SJSA1 (cell line): ENCODE measurements at places on chromosomes 16 and 17.

- no peak for DNase-seq
Measured at GRCh38 chr16:50848755-50849514, 107.0 kb downstream of the CYLD start.

DNA sequence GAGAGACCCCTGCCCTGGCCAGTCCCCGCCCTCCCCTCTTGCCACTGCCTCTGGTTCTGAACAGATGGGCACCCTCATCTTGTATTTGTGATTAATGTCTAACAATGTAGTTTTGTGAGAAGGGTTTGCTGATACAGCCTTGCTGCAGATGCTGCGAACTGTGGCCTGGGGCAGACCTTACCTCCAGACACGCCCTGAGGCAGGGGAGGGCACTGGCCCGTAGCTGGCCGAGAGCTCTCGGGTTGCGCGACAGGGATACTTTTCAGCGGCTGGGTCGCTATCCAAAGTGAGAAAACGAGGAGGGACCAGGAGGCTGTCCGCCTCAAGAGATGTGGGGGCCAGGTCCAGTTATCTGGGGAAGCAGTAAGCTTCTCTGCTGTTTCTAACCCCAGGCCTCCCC lies 21.9 kb downstream of the STH start:
- DNase-seq = no peak

DNA sequence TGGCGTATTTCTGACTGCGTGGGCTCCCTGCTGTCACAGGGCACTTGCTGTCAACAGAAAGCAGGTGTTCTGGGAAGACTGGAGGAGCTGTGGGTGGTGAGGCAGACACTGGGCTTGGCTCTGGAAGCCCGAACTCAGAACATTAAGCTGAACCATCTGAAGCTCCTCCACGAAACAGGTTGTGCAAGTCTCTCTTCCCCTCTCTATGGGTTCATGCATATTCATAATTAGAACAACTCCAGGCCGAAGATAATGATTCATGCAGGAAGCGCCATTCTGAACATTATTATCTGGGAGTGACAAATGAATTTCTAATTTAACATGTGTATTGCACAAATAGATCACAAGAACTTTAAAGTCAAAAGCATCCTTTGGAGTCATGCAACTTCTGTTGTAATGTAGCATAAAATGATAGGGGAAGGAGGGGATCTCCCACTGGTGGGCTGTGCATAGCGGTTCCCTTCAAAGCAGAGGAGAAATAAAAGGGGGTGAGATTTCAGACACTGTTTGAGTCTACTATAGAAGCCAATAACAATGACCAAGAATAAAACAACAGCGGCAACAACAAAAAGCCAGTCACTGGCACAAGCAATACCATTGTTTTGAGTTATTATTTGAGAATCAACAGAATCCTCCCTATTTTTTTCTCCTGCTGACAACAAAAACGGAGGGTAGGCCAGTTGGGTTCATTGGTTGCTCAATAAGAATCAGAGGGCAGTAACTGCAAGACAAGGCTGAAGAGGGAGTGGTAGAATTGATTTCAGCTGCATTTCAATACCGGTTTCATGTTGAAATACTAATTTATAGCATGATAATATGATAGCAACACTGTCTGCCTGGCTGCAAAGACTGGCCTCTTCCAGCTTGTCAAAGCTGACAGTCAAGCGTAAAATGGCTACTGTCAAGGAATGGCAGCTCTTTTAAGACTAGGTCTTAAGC lies 407.3 kb downstream of the XYLT1 start:
- DNase-seq = no peak

DNA sequence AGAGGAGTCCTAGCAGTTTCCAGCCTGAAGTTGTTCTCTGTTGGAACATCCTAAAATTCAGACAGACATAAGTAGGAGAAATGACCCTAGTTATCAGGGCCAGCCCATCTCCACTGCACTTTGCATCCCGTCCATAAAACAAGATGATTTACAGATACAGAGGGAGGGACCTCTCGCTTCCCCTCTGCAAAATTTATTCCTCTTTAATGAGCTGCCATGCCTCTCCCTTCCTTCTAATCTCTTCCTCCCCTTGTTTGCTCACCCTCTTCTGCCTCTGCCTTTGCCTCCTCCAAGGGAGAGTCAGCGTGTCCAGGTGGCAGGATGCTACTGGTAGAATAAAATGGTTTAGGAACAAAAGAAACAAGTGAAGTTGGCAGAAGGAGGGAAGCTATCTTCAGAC lies 351.3 kb downstream of the SOX9 start:
- DNase-seq = no peak

DNA sequence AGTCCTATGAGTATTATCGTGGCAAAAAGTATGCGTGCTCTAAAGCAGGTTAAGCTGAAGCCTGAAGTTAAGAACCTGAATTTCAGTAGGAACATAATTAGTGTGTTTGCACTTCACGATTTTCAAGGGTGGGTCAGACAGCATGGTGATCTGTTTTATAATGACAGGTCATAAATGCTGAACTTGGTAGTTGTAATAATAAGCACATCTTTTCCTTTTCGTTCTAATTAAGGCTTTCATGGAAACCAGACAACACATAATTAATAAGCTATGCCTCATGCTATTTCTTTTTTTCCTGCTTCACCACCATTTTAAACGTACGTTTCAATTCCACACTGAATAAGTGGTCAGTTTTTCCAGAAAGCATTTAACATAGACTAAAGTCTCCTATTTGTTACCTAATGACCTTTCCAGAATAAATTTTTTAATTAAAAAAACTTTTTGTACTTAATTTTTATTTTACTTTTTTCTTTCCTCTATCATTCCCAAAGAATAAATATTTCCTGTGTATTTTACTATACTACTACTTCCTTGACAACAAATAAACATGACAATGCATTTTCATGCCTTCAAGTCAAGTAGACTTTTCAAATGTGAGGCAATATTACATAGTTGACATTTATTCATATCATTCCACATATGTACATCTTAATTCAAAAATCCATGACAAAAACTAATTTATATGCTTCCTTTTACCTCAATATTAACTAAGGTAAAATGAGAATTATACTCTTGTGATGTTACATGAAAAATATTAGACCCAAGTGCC lies 22.4 kb downstream of the CMC2 start:
- no peak for DNase-seq

GRCh38 chr16:83137894-83138293 lies 511.1 kb downstream of the CDH13 start:
- DNase-seq = no peak

- no peak for DNase-seq
Measured at GRCh38 chr16:57070424-57070823, 22.0 kb upstream of the CPNE2 start.
